ENCODE measurements at places on chromosomes 5 and 9.

DNA sequence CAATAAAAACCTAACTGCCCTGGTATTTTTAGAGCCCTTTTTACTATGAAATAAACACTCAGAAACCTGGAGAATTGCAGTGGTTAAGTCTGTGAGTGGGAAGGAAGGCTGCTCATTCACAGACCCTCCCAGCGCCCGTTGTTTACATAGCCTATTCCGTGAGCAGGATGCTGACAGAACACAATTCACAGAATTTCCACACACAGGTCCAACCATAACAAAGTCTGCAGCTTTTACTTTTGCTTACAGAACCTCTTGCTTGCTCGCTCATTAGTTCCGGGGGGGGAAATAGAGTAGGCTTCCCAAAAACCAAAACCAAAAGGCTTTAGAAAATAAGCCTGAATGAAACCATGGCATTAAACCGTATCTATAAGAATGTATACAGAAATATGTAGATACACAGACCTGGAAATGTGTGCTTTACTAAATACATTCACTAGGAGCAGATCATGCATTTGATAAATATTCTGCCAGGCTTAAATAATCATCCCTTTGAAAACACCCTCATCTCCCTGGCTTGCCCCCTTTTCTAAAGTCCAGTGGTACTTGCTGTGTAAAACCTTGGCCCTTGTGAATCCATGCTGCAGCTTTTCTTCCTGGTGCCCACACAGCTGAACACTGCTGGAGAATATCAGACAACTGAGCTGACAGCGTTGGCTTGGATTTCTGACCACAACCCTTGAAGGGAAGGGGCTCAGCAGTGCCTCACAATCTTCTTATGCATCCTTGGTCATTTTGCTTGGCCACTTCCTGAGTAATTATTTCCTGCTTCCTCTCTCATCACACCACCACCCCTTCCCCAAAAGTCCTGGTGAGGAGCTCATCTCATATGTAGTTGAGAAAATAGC is 128.0 kb downstream of the FANCC start:
- no peak for DNase-seq

DNA sequence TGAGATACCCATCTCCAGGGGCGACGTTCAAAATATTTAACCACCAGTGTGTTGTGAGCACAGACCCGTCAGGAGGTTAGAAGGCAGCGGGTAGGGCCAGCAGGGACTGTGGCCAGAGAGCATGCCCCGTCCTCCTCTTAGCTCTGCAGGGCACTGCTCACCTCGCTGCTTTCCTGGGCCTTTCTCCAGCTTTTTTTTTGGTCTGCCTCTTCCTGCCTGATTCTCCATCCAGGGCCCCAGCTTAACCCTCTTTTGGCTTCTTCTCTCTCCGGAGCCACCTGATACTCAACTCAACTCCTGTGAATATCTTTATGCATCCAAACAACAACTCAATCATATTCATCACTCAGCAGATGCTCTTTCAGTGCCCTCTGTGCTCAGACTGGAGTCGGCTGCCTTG is 44.0 kb downstream of the TMOD1 start:
- no peak for DNase-seq

DNA sequence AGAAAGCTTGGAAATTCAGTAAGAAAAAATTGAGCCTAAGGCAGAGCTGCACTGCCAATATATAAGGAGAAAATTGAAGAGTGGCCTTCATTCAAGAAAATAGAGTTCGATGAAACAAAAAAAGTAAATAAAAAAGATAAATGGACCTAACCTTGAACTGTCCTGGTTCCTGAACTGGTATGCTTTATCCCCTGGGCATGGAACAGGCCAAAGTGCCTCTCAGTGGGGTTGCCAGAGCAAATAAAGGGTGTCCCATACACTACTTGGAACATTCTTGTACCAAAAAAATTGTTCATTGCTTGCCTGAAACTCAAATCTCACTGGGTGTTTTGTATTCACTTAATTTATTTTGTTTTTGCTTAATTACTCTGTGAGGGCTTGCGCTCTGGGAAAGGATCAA is 42.2 kb upstream of the TUT7 start:
- DNase-seq: no peak

- DNase-seq: no peak
Observed at GRCh38 chr5:107302441-107302840, 368.3 kb downstream of the EFNA5 start.

GRCh38 chr5:137466889-137467288 is 32.2 kb downstream of the SPOCK1 start:
- no peak for DNase-seq
